NCI-H510A (cell line): ENCODE measurements at places on chromosomes 3 and 15.

- DNase-seq, result no peak
Measured at GRCh38 chr15:22888120-22888859, 49.8 kb downstream of the NIPA2 start.

- no peak for DNase-seq
Measured at GRCh38 chr3:14290631-14291385, 111.6 kb upstream of the SLC6A6 start.

GRCh38 chr15:87609894-87610293 is 646.6 kb downstream of the NTRK3 start:
- no peak for DNase-seq

DNA sequence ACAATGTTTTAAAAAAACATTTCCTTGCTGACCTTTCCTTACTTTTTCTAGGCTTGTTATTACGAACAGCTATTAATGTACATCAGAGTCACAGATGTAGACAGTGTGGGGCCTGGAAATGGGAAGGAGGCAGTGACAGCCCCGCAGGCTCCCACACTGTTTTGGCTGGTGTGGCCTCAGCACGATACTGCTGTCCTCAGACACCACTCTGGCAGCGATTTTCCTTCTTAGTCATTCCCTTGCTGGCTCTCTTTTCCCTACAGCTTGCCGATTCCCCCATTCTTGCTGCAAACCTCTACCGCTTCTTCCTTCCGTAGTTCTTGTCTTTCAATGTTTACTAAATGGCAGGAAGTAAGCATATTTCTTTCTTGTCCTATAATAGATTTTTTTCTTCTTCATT is 113.1 kb downstream of the ABI3BP start:
- no peak for DNase-seq

DNA sequence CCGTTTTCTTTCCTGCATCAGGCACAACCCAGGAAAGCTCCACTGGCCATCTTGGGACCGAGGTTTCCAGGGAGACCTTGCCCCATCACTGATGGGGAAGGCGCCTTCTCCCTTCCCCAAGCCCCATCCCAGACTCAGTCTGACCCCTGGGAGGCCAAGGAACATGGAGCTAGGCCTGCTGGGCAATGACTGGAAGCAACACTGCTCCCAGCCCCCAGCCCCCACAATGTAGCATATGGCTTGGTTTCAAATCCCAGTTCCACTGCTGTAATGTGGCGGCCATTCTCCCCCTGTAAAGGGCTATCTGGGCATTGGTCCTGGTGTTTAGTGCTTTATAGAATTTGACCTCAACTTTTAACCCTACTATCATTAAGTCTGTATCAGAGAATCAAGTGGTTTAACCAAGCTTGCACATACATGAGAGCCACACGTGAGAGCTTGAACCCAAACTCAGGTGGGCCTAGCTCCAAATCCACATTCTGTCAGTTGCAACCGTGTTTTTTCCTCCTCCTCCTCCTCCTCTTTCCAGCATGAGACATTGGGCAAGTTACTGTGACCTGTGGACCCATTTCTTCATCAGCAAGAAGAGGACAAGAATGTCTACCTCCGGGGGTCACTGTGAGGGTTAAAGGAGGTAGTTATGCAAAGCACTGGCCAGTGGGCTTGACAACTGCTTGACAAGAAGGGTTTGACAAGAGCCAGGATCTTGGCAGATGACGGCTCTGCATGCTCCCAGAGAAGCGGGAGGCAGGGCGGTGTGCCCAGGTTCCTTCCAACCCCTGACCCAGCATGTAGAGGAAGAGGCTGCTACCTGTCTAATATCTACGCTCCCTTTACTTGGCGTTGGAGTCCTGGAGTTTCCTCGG is 37.4 kb downstream of the KLHL25 start:
- DNase-seq, result no peak

GRCh38 chr3:15556512-15556911 is 35.0 kb upstream of the COLQ start:
- DNase-seq, result no peak
